ENCODE measurements at places on chromosomes 16 and 17.

- no peak for DNase-seq
Measured at GRCh38 chr17:80294210-80294609, 33.6 kb downstream of the RNF213 start.

GRCh38 chr17:69018022-69018615 is 42.6 kb downstream of the ABCA9 start:
- DNase-seq: no peak

GRCh38 chr16:83574388-83574787 is 233.4 kb upstream of the HSBP1 start:
- no peak for DNase-seq

DNA sequence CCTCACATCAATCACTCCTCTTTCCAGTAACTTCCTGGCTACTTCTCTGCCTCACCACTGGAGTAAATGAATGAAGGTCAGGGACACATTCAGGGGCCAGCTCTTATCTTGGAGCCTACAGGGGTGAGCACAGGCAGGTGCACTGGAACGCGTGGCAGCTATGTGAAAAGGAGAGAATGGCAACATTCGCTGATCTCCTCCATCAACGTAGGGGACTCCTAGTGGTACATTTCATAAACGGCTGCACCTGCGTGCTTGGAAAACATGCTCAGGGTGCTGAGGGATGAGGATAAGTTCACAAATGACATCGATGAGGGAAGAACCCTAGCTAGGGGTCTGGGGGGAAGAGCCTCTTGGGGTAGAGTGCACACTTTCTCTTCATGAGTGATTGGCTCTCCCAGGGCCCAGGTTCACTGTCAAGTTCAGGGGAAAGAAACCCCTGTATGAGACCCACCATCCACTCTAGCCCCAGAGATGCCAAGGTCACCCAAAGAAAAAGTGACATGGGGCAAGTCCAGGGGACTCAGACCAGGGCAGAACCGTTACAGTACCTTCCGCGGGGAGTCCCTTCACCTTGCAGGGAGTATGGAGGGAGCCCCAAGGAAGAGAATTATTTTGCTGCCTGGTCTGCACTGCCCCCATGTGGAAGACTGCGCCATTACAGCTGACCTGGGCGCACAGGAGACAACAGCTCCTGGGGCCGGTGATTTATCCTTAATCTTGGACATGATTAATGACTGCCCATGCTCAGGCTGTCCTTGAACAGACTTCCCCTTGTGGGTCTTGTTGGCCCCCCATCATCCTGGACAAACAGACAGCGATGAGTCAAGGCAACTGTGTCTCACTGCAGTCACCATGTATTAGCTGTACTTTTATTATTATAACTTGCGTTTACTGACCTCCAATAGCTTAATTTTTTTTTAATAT is 30.1 kb downstream of the VAC14 start:
- DNase-seq: peak; percentile 27

DNA sequence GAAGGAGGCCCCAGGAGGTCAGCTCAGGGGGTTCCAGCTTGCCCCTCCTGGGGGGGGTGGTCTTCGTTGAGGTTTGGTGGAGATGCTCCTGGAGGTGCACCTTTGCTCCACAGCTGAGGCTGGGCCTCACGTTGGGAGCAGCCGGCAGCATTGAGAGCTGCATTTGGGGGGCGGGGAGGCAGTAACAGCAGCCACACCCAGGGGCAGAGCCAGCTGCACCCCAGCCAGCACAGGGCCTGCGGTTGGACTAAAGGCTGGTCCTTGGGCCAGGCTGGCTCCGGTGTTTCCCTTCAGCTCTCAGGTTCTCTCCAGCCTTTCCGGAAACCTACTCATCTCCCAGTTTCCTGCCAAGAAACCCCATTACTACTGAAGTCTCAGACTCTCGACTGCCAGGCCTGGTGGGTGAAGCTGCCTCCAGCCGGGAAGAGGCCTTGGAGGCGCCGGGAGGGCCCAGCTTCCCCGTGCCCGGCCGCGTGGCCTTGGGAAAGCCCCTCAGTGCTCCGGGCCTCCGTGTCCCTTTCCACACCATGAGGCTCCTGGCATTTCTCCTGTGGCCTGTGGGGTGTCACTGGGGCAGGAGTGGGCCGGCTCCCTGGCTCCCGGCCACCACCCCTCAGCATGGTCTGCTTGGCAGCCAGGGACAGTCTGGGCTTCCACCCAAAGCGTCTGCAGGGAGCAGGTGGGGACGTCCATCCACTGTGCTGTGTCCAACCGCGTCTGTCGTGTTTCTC is 14.0 kb upstream of the BAIAP2 start:
- DNase-seq: no peak

DNA sequence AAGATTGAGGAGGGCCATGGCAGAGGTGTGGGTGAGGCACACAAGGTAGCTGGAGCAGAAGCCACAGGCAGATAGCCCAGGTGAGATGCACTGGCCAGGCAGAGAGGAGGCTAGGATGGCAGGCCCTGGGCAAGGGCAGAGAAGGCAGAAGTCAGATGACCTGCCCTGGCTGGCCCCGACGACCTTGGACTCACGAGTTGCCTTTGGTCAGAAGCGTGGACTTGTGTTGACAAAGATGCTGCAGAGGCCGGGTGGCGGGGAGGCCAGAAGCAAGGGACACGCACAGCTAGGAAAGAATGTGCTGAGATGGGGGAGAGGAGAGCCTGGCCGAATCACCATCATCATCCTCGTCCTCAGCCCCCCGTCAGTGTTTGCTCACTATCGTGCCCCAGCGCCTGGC is 123.7 kb downstream of the RBFOX3 start:
- DNase-seq: no peak

- no peak for DNase-seq
Measured at GRCh38 chr16:89190150-89190958, 10.0 kb downstream of the SLC22A31 start.

- no peak for DNase-seq
Measured at GRCh38 chr16:85463672-85464382, 149.3 kb upstream of the GSE1 start.

GRCh38 chr16:72924537-72924926 is 123.4 kb downstream of the ZFHX3 start:
- no peak for DNase-seq

DNA sequence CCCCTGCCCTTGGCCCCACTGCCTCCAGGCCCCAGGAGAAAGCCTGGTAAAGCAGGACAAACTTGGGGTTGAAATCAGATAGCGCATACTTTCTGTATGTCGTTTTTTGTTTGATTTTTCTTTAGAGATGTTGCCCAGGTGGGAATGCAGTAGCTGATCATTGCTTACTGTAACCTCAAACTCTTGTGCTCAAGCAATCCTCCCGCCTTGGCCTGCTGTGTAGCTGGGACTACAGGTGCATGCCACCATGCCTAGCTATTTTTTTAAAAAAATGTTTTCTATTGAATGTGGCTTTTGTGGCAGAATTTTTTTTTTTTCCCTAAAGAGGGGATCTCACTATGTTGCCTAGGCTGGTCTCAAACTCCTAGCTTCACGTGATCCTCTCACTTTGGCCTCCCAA is 11.1 kb upstream of the CCL5 start:
- DNase-seq: no peak

GRCh38 chr17:4304417-4305027 is 40.7 kb upstream of the ANKFY1 start:
- peak; percentile 21 for DNase-seq

GRCh38 chr17:21357281-21357680 is 18.9 kb upstream of the KCNJ12 start:
- no peak for DNase-seq

GRCh38 chr16:69917739-69918138 is 33.4 kb upstream of the CLEC18A start:
- DNase-seq: no peak

- DNase-seq: no peak
Measured at GRCh38 chr17:4074831-4075495, 67.9 kb downstream of the ZZEF1 start.

- no peak for DNase-seq
Measured at GRCh38 chr17:29148257-29148789, 31.9 kb downstream of the MYO18A start.

- DNase-seq: no peak
Measured at GRCh38 chr17:67063141-67063540, 18.8 kb downstream of the CACNG1 start.

GRCh38 chr17:68762911-68763310 is 161.7 kb upstream of the FAM20A start:
- DNase-seq: no peak

- DNase-seq: no peak
Measured at GRCh38 chr16:68749432-68749831, 12.3 kb downstream of the CDH1 start.

GRCh38 chr17:72822358-72823023 is 270.0 kb downstream of the SLC39A11 start:
- DNase-seq: no peak

GRCh38 chr17:76529224-76530094 is 8.1 kb downstream of the CYGB start:
- no peak for DNase-seq

GRCh38 chr17:54945231-54945630 is 23.2 kb downstream of the COX11 start:
- DNase-seq: no peak
